Hematopoietic multipotent progenitor cell treated with erythropoietin and hydrocortisone succinate and interleukin-3 and kit ligand, for 15 days (in vitro differentiated cells): ENCODE measurements at places on chromosomes 4 and X.

GRCh38 chr4:103443324-103443723 is 245.2 kb upstream of the CENPE start:
- DNase-seq: no peak

DNA sequence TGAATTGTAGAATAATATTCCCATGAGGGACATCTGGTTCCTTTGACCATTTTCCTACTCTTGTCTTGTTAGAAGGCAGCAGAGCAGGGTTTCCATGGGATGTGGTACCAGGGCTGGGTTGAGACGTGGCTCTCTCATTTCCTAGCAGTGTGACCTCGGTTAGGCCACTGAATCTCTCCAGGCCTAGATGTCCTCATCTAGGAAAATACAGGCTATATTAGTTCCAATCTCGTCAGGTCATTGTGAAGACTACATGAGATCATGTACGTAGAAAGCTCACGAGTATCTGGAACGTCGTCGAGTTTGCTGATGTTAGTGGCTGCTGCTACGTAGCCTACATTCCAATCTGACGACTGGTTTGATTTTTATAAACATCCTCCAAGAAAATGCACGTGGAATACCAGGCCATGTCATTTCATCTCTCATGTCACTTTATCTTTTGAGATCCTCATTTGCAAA is 278.2 kb upstream of the GATB start:
- no peak for DNase-seq

- no peak for DNase-seq
These were observed 16.8 kb downstream of the APOO start for GRCh38 chrX:23890933-23891332.

DNA sequence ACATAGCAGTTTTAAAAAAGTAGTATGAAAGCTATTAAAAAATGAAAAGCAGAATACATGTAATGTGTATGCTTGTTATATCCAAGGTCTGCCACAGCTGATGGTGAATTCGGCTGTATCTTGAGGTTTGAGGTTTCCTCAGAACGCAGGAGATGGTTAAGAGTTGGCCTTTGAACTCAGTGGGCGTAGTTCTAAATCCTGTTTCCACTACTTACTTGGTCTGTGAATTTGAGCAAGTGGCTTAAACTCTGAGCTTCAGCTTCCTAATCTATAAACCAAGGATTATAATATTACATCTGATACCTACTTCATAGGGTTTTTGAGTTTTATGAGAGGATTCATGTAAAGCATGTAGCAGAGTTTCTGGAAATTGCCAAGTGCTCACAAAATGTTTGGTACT is 125.2 kb downstream of the STIM2 start:
- DNase-seq: no peak

DNA sequence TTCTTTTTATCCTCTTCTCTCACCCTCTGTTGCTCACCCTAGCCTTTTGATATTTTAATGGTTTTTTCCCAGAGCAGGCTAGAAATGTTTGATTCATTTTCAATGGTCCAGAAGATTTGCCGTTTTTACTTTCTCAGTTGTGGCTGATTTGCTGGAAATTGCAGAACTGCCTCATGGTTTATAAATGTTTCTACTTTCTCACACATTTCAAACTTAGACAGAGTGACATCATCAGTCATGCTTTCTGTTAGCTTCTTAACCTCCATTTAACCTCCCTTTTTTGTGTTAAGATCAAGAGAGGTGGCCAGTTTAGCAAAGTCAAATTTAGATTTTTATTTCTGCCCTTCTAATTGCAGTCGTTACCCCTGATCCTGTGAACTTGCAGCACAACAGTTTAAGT is 8.7 kb downstream of the RXFP1 start:
- no peak for DNase-seq

DNA sequence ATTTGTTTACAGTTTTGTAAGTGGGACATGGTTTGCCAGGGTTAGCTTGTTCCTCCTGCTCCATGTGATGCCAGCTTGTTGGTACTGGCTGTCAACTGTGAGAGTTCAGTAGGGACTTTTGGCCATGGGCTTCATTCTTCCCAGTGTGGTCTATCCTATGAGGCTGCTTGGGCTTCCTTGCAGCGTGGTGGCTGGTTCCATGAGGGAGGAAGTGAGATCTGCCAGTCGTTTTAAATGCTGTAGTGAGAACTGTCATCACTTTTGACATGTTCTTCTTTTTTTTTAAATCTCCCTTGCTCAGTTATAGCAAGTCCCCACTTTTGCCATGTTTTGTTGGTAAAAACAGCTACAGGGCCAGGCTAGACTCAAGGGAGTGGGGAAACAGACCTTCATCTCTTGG is 15.9 kb downstream of the NSD2 start:
- no peak for DNase-seq

GRCh38 chrX:9370893-9371292 is 94.0 kb upstream of the TBL1X start:
- DNase-seq: no peak

DNA sequence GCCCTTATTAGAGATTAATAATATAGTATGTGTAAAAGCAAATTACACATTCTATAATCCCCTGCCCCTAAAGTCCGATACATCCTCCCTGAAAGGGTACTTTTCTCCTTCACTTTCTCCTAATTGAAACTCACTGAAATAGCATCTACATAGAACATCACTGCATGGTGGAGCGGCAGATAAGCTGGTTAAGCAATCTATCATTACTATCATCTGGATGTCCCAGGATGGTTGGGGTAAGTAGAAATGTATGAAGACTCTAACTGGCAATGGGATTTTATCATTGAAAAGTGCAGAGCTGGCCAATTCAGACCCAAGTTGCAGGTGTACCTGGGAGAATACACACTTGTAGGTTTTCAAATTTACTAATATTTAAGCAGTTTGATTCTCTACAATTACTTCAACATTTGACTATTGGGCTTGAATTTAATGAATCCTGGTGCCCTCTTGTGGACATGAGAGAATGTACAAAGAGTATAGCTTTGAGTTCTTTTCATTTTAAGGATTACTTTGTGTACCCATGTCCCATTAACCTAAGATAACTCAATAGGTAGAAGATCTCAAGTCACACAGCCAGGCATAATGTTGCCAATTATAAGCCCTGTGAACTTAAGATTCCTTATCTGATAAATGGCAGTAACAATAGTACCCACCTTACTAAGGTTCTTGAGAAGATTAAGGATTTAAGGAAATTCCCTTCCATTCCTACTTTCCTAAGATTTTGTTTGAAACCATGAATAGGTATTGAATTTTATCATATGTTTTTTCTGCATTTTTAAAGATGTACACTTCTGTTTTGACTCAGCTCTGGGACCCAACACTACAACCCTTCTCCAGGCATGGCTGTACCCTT is 69.8 kb downstream of the SHROOM3 start:
- DNase-seq: peak; percentile 31

- no peak for DNase-seq
These were observed 51.2 kb downstream of the LGI2 start for GRCh38 chr4:24979554-24979953.

DNA sequence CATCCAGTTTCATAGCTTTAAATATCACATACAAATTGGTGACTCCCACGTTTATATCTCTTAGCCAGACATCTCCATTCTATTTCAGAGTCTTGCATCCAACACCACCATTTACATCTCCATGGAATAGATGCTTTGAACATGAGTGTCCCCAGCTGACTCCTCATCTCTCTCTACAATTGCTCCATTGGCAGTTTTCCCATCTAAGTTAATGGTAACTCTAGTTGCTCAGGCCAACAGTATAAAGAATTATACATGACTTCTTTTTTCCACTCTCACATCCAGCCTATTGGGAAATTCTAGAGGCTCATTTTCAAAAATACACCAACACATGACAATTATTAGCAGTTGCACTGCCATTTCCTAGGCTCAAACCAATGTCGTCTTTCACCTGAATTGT is 388.2 kb downstream of the STIM2 start:
- DNase-seq: no peak

- peak; percentile 4 for DNase-seq
These were observed 73.1 kb downstream of the QRFPR start for GRCh38 chr4:121307445-121308327.

- no peak for DNase-seq
These were observed 186.4 kb downstream of the DCTD start for GRCh38 chr4:182730791-182731190.

- no peak for DNase-seq
These were observed 95.7 kb downstream of the NPNT start for GRCh38 chr4:105990933-105991332.

DNA sequence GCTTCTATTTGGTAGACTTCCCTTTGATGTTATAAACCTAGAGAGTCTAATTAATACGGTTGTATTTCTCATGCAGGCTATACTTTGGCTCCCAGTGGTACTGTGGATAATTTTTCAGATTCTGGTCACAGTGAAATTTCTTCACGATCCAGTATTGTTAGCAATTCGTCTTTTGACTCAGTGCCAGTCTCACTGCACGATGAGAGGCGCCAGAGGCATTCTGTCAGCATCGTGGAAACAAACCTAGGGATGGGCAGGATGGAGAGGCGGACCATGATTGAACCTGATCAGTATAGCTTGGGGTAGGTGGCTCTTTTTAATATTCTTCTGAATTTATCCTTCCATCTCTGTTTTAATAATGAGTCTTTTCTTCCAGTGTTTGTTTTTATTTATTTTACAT is 249.7 kb downstream of the RAPGEF2 start:
- DNase-seq: no peak

- no peak for DNase-seq
These were observed 118.3 kb downstream of the ADGRL3 start for GRCh38 chr4:61318431-61318830.

GRCh38 chr4:7763788-7764187 is 175.9 kb downstream of the AFAP1 start:
- DNase-seq: no peak

GRCh38 chr4:74724979-74725378 is 69.3 kb downstream of the BTC start:
- DNase-seq: no peak

- no peak for DNase-seq
These were observed 35.5 kb upstream of the SMAD1 start for GRCh38 chr4:145446184-145446583.

- DNase-seq: no peak
These were observed 276.6 kb upstream of the FAT1 start for GRCh38 chr4:187000281-187000680.

- no peak for DNase-seq
These were observed at the start of gene ADH4 for GRCh38 chr4:99144070-99144469. ADH4 (minus strand) TSS chr4:99144297; CDS start chr4:99144222, 75 bp downstream.

GRCh38 chr4:185364886-185365285 is 30.8 kb downstream of the LRP2BP start:
- DNase-seq: no peak

GRCh38 chr4:87832669-87833068 is at the start of gene MEPE:
MEPE (plus strand) TSS chr4:87832969; CDS start chr4:87834715, 1,746 bp downstream.
- DNase-seq: no peak
